ENCODE measurements at places on chromosomes 7 and 10. TPM values are rescaled to one million over a fixed set of nuclear protein-coding genes. Genes with fewer than 3 reads are reported as not detected.

- DNase-seq = no peak
Measured at GRCh38 chr7:17774248-17774647, 166.0 kb downstream of the SNX13 start.

GRCh38 chr7:36153571-36154097 lies 580 bp downstream of the EEPD1 start:
- DNase-seq = no peak

- no peak for DNase-seq
Measured at GRCh38 chr10:24790599-24790998, 66.9 kb upstream of the ARHGAP21 start.

GRCh38 chr7:75732764-75733630 lies 5.7 kb downstream of the HIP1 start:
- no peak for DNase-seq

CABCOCO1 gene
- total RNA-seq = 0.16 TPM

DNA sequence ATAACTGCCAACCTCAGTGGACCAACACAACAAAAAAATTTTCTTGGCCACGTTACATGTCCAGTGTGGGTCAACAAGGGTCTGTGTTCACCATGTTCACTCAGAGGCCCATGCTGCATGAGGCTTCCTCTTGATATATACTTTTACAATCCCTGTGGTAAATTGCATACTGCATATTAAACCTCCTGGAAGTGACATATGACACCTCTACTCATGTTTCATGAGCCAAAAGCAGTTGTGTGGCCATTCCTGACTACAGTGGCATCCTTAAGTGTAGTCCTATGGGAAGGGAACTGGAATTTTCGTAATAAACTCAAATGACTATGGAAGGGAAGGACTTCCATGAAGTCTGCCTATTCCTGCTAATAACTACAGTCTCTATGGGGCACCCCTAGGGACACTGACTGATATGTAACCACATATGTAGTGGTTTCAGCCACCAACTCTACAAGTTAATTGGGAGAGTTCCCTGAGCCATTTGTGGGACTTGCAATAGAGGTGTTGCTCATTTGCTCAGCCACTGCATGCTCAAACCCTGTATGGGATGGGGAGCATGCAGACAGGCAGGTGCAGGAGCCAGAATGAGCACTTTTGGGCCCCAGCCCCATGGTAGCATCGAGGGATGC lies 9.7 kb downstream of the DYNC1I1 start:
- DNase-seq = no peak

GRCh38 chr7:47663851-47664250 lies 81.9 kb upstream of the TNS3 start:
- DNase-seq = no peak

GRCh38 chr7:131471250-131472004 lies 85.0 kb downstream of the PODXL start:
- no peak for DNase-seq

SEMA4G gene
- total RNA-seq = 2.9 TPM

- DNase-seq = no peak
Measured at GRCh38 chr10:112958275-112958995, 8.4 kb downstream of the TCF7L2 start.

- DNase-seq = no peak
Measured at GRCh38 chr7:13797545-13797944, 191.9 kb downstream of the ETV1 start.

DNA sequence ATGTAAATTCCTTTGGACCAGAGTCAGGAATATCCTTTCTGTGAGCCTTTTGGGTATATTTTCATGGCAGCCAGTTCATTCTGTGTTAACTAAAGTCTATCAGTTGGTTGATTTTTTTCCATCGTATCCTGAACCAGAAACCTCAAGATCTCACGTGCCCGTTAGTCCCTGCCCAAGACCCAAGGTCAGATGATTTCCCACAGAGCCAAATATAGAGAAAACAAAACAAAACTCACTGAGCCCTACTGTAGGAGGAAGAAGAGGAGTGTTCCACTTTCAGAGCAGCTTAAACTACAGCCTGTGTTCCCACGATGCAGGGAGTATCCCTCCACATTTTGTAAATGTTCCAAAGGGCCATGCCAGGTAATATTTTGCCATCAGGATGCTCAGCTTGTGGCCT lies 96.0 kb upstream of the ADO start:
- no peak for DNase-seq

EGR2 gene
- 0.32 TPM for total RNA-seq

DNA sequence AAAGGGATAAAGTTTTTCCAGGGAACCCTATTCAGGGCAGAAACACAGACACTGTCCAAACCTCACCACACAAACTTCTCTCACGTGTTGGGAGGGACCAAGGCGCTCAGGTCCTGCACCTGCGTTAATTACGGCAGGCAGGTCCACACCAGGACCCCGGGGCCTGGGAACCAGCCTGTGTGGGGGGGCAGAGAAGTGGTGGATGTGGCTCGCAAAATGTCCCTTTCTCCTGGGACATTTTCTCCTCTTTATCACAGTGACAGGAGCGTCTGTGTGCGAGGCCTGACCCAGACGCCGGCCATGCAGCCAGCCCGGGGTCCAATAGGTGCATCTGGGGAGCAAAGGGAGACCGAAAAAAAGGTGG lies 73.4 kb upstream of the ZNF722 start:
- DNase-seq = no peak

HYAL4 gene
- 0.15 TPM for total RNA-seq

GPR146 gene
- total RNA-seq = 43.6 TPM

- DNase-seq = no peak
Measured at GRCh38 chr10:73944356-73945100, 33.6 kb downstream of the PLAU start.

DNA sequence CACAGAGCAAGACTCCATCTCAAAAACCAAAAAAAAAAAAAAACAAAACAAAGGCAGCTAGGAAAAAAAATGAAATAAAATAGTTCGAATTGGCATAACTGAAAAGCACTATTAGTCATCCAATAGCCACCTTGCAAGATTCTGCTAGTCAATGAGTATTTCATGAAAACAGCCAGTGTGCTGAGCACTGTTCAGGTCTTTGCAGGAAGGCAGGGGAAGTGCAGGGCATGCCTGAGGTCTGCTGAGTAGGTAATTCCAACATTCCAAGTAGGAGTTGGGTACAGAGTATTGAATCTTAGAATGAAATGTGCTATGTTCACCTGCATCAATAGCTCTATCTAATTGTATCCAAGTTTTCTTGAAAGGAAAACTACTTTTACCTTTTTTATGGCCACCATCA lies 22.9 kb downstream of the ABRAXAS2 start:
- DNase-seq = no peak

GRCh38 chr7:44963364-44964290 lies 15.2 kb downstream of the MYO1G start:
- no peak for DNase-seq

ACHE gene
- total RNA-seq = 3.2 TPM

DNA sequence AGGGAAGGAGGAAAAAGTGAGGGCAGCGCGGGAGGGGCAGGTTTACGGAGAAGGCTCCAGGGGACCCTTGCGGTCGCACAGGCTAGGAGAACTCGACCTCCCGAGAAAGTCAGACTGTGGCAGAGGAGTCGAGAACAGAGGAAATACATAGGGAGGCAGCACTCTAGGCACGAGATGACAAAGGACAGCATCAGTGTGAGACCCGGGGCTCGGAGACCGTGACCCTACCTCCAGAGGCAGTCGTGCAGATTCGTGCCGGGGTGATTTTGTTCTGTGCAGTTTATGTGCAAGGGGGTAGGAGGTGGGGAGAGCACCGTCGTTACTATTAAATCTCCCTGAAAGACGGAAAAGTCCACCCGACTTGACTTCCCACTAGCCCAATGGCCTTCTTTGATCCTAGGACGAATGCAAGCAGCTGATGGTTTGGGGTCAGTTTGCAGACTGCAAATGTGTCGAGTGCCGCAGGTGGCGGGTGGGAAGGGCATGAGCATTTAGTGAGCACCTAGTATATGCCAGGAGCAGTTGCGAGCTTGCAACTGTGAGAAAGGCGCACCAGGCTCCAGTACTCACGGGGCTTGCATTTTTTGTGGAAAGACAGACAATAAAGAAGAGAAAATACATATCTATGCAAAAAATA lies 674 bp upstream of the OSBPL3 start:
- no peak for DNase-seq

GBX1 gene
- not detected for total RNA-seq

GRCh38 chr10:82609845-82610244 lies 734.9 kb downstream of the NRG3 start:
- DNase-seq = no peak

- no peak for DNase-seq
Measured at GRCh38 chr10:49609283-49610113, 612 bp upstream of the SLC18A3 start.

CLDN3 gene
- total RNA-seq = 137 TPM

EN2 gene
- total RNA-seq = 0.33 TPM

DNA sequence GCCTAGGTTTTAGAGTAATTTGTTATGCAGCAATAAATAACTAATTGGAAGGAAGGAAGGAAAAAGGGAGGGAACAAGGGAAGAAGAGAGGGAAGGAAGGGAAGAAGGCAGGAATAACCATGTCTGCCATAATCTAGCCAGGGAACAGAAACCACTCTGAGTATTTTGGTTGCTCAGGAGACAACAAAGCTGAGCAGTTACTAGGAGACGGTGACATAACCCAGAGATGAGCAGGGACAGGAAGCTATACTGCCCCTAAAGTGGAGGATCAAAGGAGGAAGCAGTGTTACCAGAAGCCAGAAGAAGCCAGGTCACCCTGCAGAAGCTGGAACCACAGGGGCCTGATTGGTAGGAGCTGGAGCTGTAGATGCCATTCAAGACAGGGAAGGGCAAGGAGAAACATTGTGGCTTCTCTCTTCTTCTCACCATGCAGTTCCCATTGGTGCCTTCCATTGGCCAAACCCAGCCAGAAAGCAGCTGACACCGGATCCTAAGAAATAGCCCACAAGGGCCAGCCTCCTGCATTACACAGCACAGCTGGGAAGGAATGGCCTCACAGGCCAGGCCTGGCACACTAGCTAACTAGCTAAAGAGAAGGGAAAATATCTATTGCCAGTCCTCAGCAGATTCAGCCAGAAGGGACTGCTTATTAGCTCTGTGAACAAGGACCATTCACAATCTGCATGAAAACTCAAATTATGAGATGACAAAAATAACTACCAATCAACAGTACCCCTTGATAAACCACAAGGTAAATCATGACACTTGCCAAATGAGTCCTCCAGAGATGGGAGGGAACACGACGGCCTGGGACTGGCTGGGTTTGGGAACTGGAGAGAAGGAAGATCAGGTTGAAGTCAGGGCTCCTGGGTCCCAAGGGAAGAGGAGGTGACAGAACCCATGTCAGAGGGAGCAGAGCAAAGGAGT lies 184.5 kb upstream of the NFE2L3 start:
- DNase-seq = no peak

GRCh38 chr10:68727146-68727545 lies 6.1 kb downstream of the CCAR1 start:
- no peak for DNase-seq

GRCh38 chr7:117689406-117689805 lies 183.8 kb downstream of the CTTNBP2 start:
- DNase-seq = no peak

SPDYE1 gene
- total RNA-seq = not detected

GRCh38 chr10:114208351-114208750 lies 29.2 kb downstream of the TDRD1 start:
- no peak for DNase-seq

- DNase-seq = no peak
Measured at GRCh38 chr10:131845505-131846239, 55.1 kb upstream of the PPP2R2D start.

GRCh38 chr7:106535234-106535932 lies 125.6 kb downstream of the CCDC71L start:
- no peak for DNase-seq

DNA sequence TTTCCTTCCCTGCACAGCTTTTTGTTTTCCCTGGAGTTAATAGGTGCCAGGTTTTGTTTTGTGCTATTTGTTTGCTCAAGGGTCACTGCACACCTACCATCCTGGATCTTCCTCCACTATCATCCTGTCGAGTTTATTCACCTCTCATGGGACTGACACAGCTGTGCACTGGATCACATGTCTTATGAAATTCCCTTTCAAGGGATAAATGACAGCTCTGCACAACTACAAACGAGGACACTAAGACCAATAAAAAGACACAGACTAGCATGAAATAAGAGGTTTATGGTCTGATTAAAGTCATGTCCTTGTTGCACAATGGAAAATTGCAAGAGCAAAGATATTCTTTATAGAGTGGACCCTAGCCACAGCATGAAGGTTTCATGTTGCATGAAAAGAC lies 76.7 kb upstream of the SFMBT2 start:
- DNase-seq = no peak

SPAG6 gene
- total RNA-seq = not detected

GRCh38 chr10:97207131-97207530 lies 21.4 kb upstream of the SLIT1 start:
- no peak for DNase-seq

DNA sequence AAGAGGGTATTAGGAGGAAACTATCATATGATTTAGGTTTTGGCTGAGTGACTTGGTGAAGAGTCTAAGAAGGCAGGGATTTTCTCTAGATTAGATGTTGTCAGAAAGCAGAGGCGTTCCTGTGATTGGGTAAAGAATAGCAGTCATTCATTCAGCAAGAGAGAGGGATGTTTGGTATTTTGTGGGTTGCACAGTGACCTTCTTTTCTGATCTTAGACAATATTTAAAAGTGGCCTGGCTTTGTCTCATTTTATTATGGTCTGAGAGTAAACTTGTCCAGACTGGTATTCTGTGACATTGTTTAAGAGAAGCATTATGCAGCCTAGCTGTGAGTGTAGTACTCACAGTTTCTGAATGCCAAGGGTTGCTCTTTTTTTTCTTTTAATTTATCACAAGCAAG lies 18.5 kb downstream of the HYAL4 start:
- no peak for DNase-seq

GRCh38 chr7:97450516-97450915 lies 281.4 kb upstream of the TAC1 start:
- DNase-seq = no peak

GRCh38 chr7:2071133-2071832 lies 161.5 kb downstream of the MAD1L1 start:
- no peak for DNase-seq

NUP42 gene
- total RNA-seq = 29.4 TPM

DNA sequence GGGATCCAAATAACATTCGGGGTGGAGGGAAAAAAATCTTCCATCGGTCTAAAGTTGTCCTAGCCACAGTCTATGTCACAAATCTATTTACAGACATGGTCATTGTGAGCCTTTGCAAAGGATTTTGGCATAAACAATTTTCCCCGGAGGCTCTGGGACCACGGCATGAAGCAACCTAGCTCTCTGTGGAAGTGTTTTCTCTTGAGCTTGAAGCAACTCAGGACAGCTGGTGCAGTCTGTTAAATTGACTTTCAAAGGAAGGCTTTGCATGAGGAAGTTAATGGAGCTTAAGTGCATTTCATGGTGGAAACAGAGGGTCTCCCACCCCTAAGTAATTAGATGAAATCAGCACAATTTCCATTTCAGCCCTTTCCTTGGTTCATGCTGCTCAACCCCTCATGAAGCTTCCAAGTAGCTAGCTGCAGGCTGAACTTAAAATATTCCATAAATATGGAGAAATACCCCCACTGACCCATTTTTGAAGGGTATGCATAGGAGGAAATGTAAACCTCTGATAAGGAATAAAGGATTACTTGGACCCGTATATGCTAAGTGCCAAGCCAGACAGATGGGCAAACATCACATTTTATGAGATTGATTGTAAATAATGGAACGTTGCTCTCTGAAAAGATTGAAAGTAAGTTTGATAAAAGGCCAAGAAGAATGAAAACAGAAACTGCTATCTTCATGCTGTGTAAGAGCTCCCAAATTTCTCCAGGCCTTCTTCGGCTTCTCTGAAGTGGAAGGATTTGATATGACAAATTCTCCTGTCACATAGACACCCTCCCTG lies 39.9 kb downstream of the CCDC3 start:
- DNase-seq = no peak

CPN1 gene
- total RNA-seq = not detected

GRCh38 chr7:9189703-9190102 lies 756.3 kb downstream of the NXPH1 start:
- DNase-seq = no peak

Measured in breast epithelium (tissue), 4 donors.